SJSA1 (cell line): ENCODE measurements at places on chromosomes 16 and 17. TPM values are rescaled to one million over a fixed set of nuclear protein-coding genes. Genes with fewer than 3 reads are reported as not detected.

GRCh38 chr17:60888812-60889709 is 211.4 kb downstream of the BCAS3 start:
- no peaks in the 10 kb centered on the region for H3K36me3 ChIP-seq
- H3K4me1 ChIP-seq, result no peaks in the 10 kb centered on the region
- H3K27ac ChIP-seq, result no peak overlapping the region
- no peak for DNase-seq

DNA sequence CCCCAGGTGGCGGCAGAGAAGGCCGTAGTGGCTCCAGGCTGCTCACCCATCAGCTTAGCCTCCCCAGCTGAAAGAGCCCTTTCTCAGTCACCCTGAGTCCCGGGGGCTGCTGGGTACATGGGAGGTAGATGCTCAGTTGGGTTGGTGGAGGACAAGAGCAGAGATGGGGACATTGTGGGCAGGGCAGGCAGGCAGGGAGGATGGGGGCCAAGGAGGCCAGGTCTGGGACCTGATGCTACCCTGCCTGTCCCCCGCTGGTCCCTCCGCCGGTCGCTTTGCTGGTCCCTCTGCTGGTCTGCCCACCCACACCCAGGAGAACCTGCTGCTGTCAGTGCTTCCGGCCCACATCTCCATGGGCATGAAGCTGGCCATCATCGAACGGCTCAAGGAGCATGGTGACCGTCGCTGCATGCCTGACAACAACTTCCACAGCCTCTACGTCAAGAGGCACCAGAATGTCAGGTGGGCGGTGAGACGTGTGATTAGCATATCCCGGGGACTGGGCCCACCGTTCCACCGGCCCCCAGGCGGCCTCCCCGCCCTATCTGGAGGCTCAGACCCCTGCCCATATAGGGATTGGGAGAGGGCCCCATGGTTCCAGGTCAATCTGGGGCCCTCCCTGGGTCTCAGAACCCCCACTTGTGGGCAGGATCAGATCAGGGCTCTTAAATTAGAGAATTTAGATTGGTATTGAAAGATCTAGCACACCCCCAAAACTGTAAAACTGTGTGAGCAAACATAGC is 26.9 kb downstream of the ADCY7 start:
- peaks cover 97% of the 10 kb centered on the region for H3K36me3 ChIP-seq
- H3K27me3 ChIP-seq, result no peaks in the 10 kb centered on the region

GRCh38 chr16:57801098-57801808 is 1.0 kb downstream of the KIFC3 start:
- H3K27me3 ChIP-seq, result no peaks in the 10 kb centered on the region
- peaks cover 46% of the 10 kb centered on the region for H3K36me3 ChIP-seq
- peak; percentile 79 for DNase-seq
- H3K27ac ChIP-seq, result peak overlapping the region; percentile 95

GRCh38 chr17:57295526-57296023 is 39.3 kb downstream of the MSI2 start:
- H3K27me3 ChIP-seq, result no peaks in the 10 kb centered on the region
- H3K4me3 ChIP-seq, result no peak overlapping the region
- H3K27ac ChIP-seq, result peak overlapping the region; percentile 81
- H3K4me1 ChIP-seq, result peaks cover 38% of the 10 kb centered on the region
- DNase-seq, result peak; percentile 91

DNA sequence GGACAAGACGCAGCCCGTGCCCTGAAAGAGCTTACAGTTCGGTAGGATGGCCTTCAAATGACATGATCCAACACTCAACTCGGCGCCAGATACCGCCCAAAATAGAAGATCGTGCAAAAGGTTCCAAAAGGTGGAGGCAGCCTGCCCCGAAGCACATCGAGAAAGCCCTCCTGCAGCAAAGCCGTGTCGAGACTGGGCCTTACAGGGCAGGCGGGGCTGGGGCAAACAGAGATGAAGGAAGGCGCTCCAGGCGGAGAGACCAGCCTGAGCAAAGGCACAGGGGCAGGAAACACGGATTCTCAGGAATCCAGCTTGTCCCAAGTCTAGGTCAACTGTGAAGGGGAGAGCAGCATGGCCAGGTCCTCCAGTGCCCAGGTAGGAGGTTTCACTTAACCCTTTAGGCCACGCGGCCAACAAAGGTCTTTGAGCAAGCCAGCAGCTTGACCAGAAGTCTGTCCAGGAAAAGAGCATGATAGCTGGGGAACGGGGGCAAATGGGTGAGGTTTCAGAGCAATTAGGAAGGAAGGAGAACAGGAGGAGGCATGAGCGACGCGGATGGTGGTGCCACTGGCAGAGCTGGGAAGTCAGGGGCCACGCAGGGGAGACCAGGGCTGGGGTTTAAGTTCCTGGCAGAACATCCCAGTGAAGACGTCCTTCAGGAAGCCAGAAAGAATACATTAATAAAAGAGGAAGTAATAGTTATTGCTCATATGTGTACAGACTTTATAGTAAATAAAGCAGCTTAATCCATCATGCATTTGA is 21.2 kb upstream of the EIF1 start:
- H3K36me3 ChIP-seq, result no peaks in the 10 kb centered on the region
- H3K27me3 ChIP-seq, result no peaks in the 10 kb centered on the region
- DNase-seq, result no peak
- no peak overlapping the region for H3K27ac ChIP-seq

DNA sequence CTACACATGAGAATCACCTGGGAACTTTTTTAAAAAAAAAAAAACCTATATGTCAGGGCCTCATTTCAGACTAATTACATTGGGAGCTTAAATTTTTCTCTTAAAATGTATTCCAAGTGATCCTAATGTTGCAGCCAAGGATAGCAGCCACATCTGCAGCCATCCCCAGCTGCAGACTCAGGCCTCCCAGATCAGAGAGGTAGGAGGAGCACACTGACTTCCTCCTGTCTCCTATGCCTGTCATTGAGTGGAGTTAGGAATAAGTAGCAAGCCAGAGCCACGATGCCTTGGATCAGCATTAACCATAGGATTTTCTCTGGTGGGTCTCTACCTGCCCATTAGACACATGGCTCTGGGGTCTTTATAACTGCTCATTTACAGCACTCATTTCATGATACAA is 463.5 kb downstream of the HS3ST4 start:
- no peaks in the 10 kb centered on the region for H3K4me1 ChIP-seq
- no peaks in the 10 kb centered on the region for H3K36me3 ChIP-seq

Gene EVPL
- total RNA-seq, result not detected in 2 replicates

Gene CES1
- not detected in 2 replicates for total RNA-seq

Gene CYB5B
- total RNA-seq, result 58.3 and 102 TPM in 2 replicates
